Fibroblast of villous mesenchyme (primary cell): ENCODE measurements at places on chromosomes 1 and 21. TPM values are rescaled to one million over a fixed set of nuclear protein-coding genes. Genes with fewer than 3 reads are reported as not detected.

Gene FAM78B
- total RNA-seq = not detected in 2 replicates

Gene PRAMEF1
- total RNA-seq = not detected in 2 replicates

Gene OR2T11
- not detected in 2 replicates for total RNA-seq

Gene LAD1
- total RNA-seq = not detected in 2 replicates

Gene MYCBP
- 6.1 and 11.2 TPM in 2 replicates for total RNA-seq

Gene PHLDA3
- 65.1 and 70.0 TPM in 2 replicates for total RNA-seq

Gene ABCA4
- total RNA-seq = 0.43 and 0.64 TPM in 2 replicates

Gene CYYR1
- not detected in 2 replicates for total RNA-seq

Gene OLIG2
- not detected in 2 replicates for total RNA-seq

Gene SZT2
- total RNA-seq = 35.4 and 38.7 TPM in 2 replicates

Gene CACYBP
- 222 and 281 TPM in 2 replicates for total RNA-seq

Gene ZBTB8B
- not detected in 2 replicates for total RNA-seq

Gene MEX3A
- total RNA-seq = 1.7 and 1.9 TPM in 2 replicates
